ENCODE measurements at places on chromosomes 4 and X.
A peak's percentile ranks its signal among the peaks of the same experiment; 100 is the strongest.

DNA sequence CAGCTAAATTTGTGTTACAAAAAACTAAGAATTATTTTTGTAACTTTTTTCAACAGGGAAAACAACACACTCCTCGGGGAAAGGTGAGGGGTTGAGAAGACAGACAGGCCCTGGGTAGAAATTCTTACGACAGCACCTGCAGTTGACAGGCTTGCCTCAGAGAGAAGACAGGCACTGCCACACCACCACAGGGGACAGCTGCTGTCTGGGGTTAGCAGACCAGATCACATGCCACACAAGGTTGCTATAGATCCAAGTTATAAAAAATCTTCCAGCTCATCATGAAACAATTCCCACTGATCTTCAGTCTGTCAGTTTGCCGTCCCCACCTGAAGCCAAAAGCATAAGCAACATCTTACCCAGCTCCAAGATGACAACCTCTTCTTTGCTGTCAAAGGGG lies 143.2 kb upstream of the ZCCHC13 start:
- DNase-seq: no peak

DNA sequence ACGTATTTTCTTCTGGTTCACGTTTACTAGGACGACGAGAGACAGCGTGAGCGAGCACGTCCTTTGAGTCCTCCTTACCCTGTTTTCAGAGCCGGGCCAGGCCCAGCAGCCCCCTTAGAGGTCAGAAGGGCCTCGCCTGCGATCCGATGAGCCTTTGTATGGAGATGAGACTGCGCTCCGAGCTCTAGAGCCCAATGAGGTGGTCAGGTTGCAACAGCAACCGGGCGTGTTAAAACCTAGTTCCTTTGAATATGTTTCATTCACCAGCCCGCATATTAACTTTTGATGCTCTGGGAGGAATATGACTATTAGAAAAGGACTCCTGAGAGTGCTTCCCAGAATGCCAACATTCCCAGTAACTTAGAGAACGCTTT lies 55.6 kb upstream of the TADA2B start:
- no peak for DNase-seq

- DNase-seq: no peak
These were observed 605.2 kb downstream of the KLHL13 start for GRCh38 chrX:117511379-117511778.

GRCh38 chr4:121070696-121071639 lies 1.4 kb downstream of the NDNF start:
- DNase-seq: no peak

GRCh38 chr4:140252742-140253555 lies 99.0 kb upstream of the MAML3 start:
- DNase-seq: peak; percentile 78

DNA sequence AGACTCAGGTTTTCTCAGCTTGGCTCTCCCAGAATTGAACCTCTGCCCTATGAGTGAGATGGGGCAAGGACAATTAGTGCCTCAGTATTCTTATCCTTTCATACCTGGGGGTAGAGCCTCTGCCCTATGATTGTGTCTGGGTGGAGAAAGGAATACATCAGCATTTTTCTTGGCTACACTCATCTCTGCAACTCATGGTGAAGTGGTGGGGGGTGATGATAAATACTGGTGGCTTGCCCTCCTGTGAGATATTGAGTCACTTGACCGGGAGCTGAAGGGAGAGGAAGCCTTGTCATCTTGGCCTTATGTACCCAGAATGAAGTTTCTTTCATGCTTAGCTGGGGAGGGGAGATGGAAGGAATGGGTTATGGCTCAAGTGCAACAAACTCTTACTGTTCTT lies 71.3 kb upstream of the ENOX2 start:
- no peak for DNase-seq

GRCh38 chrX:45758738-45759397 lies 558.2 kb upstream of the DIPK2B start:
- DNase-seq: no peak

DNA sequence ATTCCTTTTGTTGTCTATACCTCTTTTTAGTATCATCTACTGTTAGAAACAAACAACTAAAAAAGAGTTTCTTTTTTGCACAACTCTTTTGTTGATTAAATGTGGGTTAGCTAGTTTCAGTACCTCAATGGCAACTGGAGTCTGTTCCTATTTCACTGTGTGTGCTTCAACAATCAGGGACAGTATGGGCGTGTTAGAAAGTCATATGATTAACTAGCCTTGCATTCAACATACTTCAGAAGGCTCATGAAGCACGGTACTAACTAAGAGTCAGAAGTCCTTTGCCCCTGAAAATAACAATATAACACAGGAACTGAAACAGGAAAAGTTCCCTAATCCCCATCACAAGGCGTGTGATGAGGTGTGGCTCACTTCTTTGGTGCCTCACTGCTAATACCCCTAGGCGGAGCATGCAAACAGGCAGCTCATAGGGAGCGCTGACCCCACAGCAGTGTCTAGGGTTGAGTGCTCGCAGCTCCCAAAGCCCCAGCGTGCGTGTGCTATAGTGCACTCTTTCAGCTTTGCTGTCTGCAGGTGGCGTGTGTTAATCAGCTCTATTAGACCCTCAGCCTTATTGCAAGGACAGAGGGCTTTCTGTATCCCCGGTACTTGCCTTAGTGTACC lies 203.1 kb upstream of the NDST3 start:
- DNase-seq: no peak

DNA sequence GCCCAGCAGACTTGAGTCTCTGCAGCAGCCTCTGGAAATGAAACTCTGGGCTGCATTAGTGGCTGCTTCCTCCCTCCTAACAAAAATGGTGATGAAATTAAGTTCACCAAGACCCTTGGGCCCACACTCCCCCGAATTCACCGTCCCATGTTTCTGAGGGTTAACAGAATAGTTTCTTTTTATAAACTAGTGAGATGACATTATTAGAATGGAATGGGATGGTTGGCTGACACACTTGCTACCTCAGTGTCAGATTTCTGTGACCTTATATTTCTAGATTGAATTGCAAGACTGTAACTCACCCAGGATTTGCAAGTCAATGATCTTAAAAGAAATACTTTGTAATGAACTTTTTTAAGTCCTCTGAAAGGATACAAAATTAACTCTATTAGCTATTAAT lies 127.1 kb downstream of the SHROOM3 start:
- no peak for DNase-seq

- DNase-seq: no peak
These were observed 280.0 kb downstream of the ANKRD50 start for GRCh38 chr4:124432500-124432899.

DNA sequence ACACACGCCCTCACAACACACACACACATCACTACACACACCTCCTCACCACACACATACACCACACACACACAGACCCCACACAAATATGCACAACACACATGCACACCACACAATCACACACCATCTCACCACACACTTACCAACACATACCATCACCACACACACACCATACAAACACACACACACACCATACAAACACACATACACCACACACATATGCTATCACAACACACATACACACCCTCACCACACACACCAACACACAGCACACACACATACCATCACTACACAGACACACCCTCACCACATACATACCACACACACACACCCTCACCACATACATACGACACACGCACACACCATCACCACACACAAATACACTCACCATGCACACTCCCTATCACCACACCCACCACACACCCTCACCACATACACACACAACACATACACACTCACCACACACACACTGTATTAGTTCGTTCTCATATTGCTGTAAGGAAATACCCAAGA lies 107.0 kb downstream of the DCTD start:
- DNase-seq: no peak

GRCh38 chr4:73259571-73260090 lies 1.0 kb upstream of the ANKRD17 start:
- DNase-seq: no peak

DNA sequence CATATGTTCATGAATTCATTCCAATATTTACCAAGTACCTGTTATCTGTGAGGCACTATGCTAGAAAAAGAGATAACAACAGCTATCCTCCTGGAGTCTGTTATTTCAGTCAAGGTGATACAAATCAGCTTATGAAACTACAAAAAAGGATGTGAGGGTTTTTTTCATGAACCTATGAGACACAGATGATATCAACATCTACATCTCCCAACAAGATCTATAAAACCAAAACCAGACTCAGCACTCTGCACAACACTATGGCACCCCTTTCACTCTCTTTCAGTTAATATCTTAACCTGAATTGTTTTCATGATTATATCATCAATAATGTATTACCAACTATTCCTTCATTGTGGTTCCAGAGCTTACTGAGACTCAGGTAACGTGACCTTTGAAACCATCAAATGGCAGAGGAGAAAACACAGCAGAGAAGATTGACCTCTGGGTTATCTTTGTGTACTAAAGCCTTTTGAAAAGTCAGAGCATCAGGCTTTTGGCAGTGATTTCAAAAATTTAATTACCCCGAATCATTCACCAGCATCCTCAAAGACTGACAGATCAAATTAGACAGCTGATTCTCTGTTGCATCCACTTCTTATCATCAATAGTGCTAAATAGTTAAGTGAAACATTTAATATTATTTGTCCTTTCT lies 244.6 kb upstream of the FTHL17 start:
- no peak for DNase-seq

DNA sequence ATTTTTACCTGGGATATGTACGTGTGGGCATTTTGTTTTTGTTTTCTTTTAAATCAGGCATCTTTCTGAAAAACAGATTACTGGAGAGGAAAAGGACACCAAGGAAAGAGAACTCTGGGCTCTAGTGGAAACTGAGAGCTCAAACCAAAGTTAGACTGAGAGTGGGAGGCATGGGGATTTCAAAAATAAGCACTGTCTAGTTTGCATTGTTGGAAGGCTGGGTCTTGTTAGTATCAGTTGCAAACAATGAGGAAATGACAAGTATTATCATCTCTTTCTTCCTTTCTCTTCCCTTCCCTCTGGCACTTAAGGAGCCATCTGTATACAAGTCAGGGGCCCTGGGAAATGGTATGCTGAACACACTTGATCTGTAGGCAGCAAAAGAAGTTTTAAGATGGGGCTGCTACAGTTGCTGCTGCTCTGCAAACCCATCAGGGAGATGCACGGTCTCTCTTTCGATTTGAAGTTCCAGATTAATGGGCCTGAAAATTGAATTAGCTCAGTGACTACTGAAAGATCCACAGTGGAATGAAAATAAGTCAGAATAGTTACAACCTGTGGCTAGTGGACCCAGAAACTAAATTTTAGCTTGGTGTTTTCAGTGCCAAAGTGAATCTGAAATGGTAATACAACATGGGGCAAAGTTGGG lies 48.0 kb upstream of the GRXCR1 start:
- no peak for DNase-seq

GRCh38 chr4:5629542-5629941 lies 78.8 kb downstream of the EVC2 start:
- no peak for DNase-seq

GRCh38 chr4:82430964-82431745 lies 765 bp downstream of the ENOPH1 start:
- peak; percentile 34 for DNase-seq

- DNase-seq: no peak
These were observed 36.7 kb downstream of the DHRSX start for GRCh38 chrX:2463973-2464676.

DNA sequence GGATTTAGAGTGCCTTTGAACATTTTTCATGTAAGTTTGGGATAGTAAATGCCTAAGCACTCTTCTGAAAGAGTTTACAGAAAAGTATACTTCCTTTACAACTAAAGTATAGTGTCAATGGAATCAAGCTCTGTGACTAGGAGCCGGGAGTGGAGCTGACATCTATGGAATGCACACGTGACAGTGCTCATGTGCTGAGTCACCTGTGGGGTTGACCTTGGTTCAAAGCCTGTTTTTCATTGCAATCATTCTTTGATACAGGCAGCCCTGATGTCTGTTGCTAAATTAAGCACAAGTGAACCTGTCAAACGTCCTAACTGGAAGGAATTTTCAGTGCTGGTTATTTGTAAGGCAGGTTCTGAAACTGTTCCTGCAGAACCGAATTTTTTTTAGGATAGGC lies 82.5 kb downstream of the GPAT3 start:
- no peak for DNase-seq

- no peak for DNase-seq
These were observed 149.6 kb downstream of the INPP4B start for GRCh38 chr4:142696334-142697122.

DNA sequence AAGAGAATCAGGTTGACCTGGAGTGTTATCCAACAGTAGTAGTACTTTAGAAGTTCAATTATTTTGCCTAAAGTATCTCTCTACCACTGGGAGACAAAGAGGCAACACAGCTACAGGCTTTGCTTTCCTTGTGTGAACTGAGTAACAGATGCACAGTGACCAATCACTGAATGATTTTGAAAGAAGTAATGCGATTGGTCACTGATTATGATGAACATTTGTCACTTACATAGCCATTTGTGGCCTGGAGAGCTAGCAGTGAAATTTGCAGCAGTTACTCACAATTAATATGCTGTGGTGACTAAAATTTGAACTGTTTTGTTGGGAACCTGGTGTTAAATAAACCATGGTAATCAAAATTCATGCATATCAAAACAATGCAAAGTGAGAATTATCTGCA lies 508.7 kb upstream of the DIPK2B start:
- no peak for DNase-seq

GRCh38 chrX:139720136-139720535 lies 12.2 kb upstream of the MCF2 start:
- DNase-seq: no peak

DNA sequence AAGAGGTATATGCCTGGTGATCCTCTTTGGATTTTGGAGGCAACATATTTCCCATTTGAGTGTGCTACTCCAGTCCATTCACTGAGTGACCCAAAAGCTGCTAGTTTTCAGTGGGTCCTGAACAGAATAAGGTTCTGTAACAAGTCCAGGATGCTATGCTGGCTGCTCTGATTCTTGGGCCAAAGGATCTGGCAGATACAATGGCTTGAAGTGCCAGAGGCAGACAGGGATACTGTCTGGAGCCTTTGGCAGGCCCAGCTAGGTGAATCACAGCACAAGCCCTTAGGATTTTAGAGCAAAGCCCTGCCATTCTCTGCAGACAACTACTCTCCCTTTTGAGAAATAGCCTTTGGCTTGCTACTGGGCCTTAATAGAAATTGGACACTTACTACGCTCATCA lies 40.6 kb downstream of the DCHS2 start:
- DNase-seq: no peak

DNA sequence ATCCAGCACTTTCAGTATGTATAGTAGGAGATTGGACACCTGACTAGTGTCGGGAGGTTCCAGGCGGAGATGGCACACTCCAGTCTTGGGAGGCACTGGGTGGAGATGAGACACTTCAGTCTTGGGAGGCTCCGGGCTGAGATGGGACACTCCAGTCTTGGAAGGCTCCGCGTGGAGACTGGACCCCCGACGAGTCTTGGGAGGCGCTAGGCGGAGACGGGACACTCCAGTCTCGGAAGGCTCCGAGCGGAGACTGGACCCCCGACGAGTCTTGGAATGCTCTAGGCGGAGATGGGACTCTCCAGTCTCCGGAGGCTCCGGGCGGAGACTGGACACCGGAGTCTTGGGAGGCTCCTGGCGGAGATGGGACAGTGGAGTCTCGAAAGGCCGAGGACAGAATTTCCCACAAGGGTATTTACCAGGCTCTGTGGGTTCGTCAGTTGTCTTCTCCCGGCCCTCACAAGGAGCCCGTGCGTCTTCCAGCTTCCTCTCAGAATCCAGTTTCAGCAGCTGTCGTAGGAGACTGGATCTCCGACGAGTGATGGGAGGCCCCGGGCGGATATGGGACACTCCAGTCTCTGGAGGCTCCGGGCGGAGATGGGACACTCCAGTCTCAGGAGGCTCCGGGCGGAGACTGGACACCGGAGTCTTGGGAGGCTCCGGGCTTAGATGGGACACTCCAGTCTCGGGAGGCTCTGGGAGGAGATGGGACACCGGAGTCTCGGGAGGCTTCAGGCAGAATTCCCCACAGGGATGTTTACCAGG lies 952 bp downstream of the FAM47A start:
- DNase-seq: no peak

Data from NCI-H1436 (cell line).